Activated T-cell treated with anti-CD3 and anti-CD28 coated beads for 24 hours (primary cell): ENCODE measurements at places on chromosomes 12 and 14.

DNA sequence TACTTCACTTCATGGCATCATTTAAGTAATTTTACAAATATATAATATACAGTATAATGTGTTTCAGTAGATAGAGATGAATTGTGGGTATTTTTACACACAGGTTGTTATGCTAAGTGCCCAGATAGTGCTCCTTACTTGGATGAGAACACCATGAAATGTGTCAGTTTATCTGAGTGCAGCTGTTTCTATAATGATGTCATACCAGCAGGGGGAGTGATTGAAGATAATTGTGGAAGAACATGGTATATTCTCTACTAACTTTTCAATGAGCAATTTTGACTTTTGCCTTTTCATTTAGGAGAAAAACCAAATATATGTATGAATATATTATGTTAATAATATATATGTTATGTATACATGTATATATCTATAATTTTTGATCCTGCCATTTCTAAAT, 221.6 kb downstream of the LRRK2 start:
- DNase-seq, result no peak

DNA sequence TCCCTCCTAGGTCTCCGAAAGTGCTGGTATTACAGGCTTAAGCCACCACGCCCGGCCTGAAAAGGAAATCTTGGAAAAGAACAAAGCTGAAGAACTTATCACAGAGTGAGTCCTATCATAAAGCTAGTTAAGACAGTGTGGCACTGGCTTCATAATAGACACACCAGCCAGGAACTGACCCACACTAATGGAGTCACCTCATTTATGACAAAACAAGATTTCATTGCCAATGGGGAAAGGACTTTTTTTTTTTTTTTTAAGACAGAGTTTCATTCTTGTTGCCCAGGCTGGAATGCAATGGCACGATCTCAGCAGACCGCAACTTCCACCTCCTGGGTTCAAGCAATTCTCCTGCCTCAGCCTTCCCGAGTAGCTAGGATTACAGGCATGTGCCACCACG, 15.7 kb downstream of the KDM2B start:
- DNase-seq, result no peak

- DNase-seq, result no peak
Observed at GRCh38 chr12:14482886-14483285, 84.8 kb downstream of the PLBD1 start.

- no peak for DNase-seq
Observed at GRCh38 chr12:53567961-53568808, 58.0 kb downstream of the ATF7 start.

DNA sequence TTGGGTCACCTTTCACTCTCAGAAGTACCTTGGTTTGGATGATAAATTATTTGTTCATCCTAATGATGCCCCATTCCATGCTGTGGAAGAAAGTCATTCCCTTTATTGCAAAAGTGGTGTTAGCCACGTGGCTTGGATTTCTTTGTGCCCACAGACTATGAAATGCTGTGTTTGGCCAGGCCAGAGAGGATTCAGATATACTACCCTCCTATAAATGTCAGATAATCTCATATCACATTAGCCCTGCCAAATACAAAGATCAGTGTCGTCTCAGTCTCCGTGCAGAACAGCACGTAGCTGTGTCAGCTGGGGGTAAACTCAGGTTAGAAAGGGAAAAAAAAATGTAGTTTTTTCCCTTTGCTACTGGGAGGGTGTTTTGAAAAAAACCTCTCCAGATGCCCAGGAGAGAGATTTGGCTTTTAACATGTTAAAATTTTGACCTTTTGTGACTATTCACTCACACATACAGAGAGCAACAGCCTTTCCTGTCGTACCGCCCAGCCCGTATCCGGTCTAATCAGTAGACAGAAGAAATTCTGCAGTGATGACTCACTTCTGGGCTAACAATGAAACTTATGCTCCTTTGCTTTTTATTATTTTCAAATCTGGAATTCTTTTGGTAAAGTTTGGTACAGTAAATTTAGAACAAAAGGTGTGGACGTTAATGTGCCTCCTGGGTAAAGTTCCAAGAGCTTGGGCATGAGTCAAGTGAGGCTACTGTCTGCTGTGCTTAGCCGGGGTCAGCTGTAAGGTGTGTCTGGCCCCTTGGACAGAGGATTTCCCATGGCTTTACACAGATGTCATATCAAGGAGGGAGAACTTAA, 8.5 kb upstream of the PTPRB start:
- DNase-seq, result no peak

DNA sequence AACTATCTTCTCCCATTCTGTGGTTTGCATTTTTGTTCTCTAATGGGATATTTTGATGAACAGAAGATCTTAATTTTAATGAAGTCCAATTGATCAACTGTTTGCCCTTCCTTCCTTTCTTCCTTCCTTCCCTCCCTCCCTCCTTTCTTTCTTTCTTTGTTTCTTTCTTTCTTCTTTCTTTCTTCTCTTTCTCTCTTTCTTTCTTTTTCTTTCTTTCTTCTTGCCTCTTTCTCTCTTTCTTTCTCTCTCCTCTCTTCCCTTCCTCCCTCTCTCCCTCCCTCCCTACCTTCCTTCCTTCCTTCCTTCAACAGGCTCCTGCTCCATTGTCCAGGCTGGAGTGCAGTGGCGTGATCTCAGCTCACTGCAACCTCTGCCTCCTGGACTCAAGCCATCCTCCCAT, 18.9 kb downstream of the MAP1LC3B2 start:
- DNase-seq, result no peak

- DNase-seq, result no peak
Observed at GRCh38 chr14:95460647-95461478, 55.6 kb downstream of the SYNE3 start.

- DNase-seq, result no peak
Observed at GRCh38 chr14:75120541-75121291, 6.1 kb downstream of the NEK9 start.

- DNase-seq, result no peak
Observed at GRCh38 chr14:36880276-36880675, 218.6 kb downstream of the PAX9 start.

GRCh38 chr12:19437996-19438395, 1.3 kb upstream of the AEBP2 start:
- DNase-seq, result no peak

GRCh38 chr12:122389677-122390076, 32.8 kb downstream of the CLIP1 start:
- DNase-seq, result no peak

GRCh38 chr12:43277651-43278540, 274.1 kb downstream of the ADAMTS20 start:
- DNase-seq, result no peak

DNA sequence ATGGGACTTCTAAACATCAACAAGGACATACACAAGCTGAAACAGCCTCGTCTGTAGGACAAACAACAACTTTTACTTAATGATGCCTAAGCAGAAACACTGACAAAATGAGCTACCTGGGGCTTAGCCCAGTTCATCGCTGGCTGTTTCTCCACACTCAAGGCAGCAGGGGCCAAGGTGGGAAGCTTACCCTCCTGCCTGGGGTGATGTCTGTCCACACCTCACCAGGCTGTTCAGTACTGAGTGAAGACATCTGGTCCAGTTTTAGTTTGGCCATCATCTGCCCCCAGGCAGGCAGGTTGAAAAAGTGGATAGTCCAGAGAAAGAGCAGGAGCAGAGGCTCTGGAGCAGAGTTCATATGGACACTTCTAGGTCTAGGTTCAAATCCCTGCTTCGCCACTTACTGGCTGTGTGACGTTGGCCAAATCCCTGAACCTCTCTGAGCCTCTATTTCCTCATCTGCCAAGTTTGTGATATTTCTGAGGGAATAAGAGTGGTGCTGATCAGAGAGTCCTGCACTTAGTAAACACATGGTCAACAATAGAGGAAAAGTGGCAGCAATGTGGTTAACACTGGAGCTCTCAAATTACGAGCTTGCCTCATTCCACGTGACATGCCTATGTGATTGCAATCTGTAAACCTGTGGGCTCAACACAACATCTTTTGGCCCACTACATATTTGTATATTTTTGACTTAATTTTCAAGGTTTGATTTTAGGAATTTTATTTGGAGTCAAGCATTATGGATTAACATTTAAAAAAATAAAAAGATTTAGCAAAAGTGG, 720.1 kb upstream of the TMEM132C start:
- DNase-seq, result no peak

GRCh38 chr14:66380143-66380542, 106.0 kb upstream of the CCDC196 start:
- no peak for DNase-seq

DNA sequence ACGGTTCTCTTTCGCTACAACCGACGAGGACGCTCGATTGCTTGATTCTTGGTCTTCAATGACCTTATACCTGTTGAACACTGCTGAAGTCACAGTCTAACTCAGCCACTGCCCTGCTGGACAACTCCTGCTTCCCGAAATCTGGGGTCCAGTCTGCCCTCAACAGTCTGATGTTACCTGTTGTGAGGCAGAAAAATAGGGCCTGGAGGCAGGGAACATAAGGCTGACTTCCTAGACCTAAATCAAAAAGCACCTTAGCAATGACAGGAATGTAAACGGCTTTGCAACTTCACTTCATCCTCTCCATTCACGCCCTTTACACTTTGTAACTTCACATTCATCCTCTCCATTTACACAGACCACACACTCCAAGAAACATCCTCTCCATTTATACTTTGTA, 597 bp upstream of the GLTP start:
- no peak for DNase-seq

- DNase-seq, result no peak
Observed at GRCh38 chr12:65658360-65658759, 165.9 kb upstream of the HMGA2 start.

GRCh38 chr14:21771671-21772070, 98.1 kb upstream of the OR4E1 start:
- DNase-seq, result no peak
